ENCODE measurements at places on chromosomes 16 and 17.

GRCh38 chr16:23079675-23080301, 69.5 kb downstream of the USP31 start:
- no peak for DNase-seq

GRCh38 chr17:2608350-2608913, 15.0 kb downstream of the PAFAH1B1 start:
- no peak for DNase-seq

DNA sequence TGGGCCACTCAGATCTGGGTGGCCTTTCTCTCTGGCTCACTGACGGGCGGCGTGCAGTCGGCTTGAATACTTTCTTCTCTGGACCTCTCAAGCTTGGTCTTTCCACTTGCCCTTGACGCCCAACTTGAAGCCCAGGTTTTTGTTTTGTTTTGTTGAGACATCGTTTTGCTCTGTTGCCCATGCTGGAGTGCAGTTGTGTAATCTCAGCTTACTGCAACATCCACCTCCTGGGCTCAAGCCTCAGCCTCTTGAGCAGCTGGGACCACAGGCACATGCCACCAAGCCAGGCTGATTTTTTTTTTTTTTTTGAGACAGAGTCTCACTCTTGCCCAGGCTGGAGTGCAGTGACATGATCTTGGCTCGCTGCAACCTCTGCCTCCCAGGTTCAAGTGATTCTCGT, 22.7 kb upstream of the KIF19 start:
- DNase-seq: no peak

- no peak for DNase-seq
Observed at GRCh38 chr17:78412403-78412802, 34.0 kb downstream of the PGS1 start.

DNA sequence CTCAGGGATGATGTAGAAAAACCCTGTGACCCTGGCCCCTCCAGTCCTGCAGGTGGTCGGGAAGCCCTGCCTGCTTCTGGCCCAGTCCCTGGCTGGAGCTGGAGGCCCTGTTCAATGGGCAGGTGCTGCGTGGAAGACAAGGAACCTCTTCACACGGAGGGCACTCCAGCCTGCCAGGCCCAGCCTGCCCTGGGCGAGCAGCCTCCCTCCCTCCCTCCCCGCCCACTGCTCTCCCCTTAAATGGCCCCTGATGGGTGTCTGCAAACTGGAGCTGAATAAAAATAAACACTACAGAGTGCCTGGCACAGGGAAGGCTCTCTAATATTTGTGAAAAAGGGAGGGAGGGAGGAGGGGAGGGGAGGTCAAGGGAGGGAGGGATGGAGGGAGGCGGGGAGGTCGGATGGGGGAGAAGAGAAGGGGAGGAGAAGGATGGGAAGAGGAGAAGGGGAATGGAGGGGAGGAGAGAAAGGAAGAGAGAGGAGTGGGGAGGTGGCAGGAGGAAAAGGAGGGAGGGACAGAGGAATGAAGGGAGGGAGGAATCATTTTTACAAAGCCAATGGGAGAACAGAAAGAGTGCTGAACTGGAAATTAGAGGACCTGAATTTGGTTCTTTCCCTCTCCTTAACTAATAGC, 222.8 kb upstream of the TNRC6C start:
- no peak for DNase-seq

GRCh38 chr17:20998571-20999043, 44.2 kb downstream of the USP22 start:
- no peak for DNase-seq

DNA sequence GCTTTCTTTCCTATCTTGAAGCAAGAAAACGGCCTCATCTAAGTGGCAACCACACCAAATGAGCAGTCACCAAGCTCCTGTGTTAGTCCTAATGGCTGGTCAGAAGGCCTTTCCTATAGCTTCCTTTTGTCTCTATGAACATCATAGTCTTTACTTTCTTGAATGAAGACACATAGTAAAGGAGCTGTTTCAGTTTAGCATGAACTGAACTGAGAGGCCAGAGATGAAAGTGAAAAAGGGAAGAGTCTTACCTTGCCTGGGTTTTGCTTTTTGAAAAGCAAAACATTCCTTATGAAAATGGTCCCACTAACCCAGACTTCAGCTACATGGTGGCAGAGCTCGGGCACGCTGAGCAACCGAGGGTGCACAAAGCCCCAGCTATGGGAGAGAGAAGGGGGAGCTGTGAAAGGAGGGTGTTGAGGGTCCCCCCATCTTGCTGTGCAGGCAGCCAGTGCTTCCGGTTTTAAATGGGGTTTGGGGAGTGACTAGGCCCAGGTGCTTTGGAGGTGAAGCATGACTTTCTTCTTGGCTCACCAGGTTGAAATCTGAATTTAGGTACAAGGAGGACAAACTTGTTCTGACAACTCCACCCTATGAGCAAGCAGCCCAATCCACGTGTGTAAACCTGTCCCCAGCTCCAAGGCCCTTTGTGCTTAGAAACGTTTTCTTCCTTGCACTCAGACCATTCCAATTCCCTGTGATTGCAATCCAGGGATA, 9.1 kb upstream of the PSMC3IP start:
- no peak for DNase-seq

DNA sequence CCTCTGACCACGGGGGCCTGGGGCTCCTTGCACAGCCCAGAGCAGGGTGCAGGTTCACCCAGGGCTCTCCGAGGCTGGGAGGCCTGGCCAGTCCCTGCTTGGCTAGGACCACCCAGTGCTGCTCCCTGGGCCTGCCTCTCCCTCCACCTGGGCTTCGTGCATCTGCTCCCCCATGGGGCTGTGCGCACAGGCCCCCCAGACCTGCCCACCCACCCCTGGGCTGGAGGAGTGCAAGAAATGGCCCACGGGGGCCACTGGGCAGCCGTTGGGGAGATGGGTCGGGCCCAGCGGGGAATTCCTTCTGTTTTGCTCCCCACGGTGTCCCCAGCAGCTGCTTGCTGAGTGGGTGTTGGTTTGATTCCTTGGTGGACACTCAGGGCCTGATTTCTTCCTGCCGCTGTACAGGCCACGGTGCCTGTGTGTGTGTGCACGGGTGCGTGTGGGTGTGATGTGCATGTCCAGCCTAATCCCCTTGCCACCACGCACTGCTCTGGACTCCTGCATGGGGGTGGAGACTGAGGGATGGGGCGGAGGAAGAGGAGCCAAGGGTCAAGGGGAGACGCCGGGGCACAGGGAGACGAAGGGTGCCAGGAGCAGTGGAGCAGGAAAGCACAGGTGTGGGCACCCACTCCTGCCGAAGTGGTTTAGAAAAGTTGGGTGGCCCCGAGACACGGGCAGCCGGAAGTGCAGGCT, 8.5 kb downstream of the PRSS27 start:
- no peak for DNase-seq

DNA sequence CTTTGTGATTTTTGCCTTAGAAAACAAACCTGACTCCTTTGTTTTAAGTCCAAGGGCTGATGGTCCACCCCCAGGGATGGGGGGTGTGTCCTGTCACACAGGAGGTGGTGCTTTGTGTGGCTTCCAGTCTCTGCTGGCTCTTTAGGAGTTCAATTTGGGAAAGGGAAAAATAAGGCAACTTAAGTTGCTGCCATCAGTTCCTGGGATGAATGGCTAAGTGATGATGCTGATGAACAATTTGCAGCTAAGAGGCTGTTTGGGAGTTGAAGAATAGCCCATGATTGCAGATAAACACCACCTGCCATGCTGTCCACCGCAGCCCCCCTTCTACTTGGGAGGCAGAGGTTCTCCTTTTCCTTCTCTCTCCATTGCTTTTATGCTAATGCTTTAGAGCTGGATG, 40.2 kb downstream of the ARL4D start:
- DNase-seq: no peak

DNA sequence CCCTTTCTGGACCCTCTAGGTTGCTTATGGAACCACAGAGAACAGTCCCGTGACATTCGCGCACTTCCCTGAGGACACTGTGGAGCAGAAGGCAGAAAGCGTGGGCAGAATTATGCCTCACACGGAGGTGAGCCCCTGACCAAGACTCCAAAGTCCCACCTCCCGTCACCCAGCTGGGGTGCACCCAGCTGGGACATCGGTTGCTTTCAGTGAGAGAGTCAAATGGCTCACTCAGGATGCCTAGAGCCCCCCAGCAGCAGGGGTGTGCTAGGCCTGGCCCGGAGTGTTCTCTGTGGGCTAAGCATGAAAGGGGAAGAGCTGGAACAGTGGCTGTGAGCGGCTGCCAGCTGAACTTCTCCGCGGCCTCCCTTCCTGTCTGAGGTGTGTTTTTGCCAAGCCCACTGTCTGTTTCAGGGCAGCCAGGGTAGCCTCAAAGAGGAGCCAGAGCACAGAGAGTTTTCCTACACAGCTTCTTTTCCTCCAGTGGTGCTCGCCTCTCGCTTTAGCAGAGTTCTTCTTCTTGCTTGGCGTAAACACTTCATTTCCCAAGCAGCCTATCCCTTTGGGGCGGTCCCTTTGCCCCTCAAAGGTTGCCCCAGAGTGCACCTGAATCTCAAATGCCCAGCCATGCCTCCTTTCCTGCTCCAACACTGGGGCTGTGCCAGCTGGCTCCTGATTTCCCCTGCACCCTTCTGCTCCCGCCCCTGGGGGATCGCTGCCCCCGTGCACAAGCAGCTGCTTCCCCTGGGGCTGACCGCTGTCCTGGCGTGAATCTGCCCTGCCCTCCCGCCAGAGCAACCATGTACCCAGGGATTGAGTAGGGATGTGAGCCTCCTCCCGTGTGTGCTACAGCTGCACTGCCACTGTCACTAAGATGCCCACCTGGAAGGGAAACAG, 2.6 kb upstream of the CHAD start:
- DNase-seq: no peak

GRCh38 chr17:8292639-8293395, 2.4 kb downstream of the SLC25A35 start:
- DNase-seq: no peak

- DNase-seq: no peak
Observed at GRCh38 chr17:67528751-67529436, 151.8 kb downstream of the PITPNC1 start.

- DNase-seq: no peak
Observed at GRCh38 chr17:16585796-16586195, 16.8 kb upstream of the ZNF287 start.

DNA sequence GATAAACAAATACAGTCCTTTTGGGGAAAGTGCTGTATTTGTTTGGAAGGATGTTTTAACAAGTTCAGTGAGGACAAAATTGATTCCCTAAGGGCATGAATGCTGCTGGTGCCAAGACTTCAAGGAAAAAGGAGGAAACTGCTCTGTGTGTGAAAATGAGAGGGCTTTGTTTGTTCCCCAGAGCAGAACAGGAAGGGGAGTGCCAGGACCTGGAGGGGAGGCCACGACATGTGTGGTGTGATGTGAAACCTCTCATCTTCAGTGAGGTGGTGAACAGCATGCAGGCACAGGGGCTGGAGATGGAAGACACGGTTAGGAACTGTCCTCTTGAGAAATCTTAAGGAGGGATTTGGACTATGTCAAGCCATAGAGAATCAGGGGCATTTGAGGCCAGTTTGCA, 46.6 kb upstream of the GRIN2A start:
- no peak for DNase-seq

DNA sequence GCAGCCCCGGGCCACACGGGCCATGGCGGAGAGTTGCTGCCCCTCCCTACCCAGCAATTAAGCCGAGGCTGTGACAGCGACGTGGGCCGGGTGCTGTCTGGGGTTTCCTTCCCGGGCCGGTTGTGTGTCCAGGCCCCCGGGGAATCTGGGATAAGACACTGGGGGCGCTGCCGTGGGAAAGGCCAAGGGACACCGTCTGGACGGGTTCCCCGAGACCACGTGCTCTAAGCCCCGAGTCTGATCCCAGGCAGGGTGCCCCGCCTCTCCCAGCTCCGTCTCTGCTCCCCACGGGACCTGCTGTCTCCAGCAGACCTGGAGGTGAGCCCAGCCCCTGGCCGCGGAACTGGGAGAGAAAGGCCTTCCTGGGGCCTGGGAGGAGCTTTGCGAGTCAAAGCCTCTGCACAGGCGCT, 92.2 kb downstream of the IRX3 start:
- DNase-seq: no peak

DNA sequence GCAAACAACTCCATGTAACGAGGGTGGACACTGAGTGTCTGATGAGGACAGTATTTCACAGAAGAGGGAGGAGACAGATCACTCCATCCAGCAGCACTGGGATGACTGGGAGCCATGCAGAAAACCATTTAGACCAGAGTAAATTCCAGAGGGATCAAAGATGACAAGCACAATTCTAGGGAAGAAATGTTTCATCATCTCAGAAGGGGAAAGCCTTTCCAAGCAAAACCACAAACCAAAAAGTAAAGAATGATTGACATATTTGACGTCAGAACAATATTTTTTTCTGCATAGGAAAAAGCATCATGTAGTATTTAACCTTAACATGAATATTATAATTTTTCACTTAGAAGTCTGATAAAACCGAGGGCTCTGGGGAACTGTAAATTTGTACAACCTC, 4.8 kb downstream of the DNASE1 start:
- DNase-seq: no peak

DNA sequence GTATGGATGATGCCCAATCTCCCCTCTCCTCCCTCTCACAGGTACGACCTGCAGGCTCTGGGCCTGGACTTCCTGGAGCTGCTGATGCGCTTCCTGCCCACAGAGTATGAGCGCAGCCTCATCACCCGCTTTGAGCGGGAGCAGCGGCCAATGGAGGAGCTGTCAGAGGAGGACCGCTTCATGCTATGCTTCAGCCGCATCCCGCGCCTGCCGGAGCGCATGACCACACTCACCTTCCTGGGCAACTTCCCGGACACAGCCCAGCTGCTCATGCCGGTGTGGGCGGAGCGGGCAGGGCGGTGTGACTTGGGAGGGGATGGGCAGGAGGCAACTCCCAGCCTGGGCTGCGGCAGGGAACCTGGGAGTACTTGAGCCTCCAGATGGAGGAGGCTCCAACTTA, 18.1 kb downstream of the SPATA32 start:
- DNase-seq: no peak

DNA sequence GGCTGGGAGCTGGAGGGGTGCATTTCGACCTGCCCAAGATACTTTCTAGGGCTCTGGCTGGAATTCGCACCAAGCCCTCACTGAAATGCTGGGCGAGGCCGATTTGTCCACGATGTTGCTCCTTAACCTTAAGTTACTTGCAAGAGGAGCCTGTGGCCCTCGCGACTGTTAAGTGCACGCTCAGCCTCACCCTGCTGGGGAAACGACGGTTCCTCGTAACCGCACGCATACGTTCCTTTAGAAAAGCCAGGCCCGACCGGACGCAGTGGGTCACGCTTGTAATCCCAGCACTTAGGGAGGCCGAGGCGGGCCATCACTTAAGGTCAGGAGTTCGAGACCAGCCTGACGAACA, 607 bp upstream of the NCOR1 start:
- DNase-seq: no peak

DNA sequence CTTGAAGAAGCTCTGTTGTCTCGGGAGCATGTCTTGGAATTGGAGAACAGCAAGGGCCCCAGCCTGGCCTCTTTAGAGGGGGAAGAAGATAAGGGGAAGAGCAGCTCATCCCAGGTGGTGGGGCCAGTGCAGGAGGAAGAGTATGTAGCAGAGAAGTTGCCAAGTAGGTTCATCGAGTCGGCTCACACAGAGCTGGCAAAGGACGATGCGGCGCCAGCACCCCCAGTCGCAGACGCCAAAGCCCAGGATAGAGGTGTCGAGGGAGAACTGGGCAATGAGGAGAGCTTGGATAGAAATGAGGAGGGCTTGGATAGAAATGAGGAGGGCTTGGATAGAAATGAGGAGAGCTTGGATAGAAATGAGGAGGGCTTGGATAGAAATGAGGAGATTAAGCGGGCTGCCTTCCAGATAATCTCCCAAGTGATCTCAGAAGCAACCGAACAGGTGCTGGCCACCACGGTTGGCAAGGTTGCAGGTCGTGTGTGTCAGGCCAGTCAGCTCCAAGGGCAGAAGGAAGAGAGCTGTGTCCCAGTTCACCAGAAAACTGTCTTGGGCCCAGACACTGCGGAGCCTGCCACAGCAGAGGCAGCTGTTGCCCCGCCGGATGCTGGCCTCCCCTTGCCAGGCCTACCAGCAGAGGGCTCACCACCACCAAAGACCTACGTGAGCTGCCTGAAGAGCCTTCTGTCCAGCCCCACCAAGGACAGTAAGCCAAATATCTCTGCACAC, 21.2 kb downstream of the AKAP1 start:
- no peak for DNase-seq
